ENCODE measurements at places on chromosomes 3 and 15.

- no peak for DNase-seq
These were observed 94.1 kb downstream of the ITPR1 start for GRCh38 chr3:4587061-4587837.

- DNase-seq: no peak
These were observed 41.0 kb downstream of the EPHB3 start for GRCh38 chr3:184602372-184603150.

DNA sequence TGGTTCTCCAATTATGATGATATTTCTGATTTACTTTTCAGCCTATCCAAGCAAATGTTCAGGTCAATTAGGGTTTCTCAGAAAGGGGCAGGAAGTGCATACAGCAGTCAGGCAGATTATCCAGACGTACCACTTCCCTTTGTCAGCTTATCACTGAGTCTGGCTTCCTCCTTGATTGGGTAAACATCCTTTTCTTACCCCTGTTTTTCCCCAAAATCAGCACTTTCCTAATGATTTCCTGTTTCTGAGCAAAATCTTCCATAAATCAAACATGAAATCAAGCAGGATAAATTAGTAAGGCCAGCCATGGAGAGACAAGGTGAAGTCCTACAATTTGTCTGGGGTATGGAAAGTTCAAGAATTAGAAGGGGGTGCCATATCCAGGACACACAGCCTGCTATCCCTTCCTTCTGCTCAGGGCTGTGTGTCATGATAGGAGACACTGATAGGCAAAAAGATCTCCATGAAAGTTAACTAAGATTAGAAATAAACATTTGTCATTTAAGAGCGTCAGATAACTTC lies 29.0 kb downstream of the ADIPOQ start:
- DNase-seq: no peak

- no peak for DNase-seq
These were observed 852.3 kb upstream of the ALCAM start for GRCh38 chr3:104514371-104514770.

- DNase-seq: no peak
These were observed 59.9 kb upstream of the MCF2L2 start for GRCh38 chr3:183488343-183488742.

DNA sequence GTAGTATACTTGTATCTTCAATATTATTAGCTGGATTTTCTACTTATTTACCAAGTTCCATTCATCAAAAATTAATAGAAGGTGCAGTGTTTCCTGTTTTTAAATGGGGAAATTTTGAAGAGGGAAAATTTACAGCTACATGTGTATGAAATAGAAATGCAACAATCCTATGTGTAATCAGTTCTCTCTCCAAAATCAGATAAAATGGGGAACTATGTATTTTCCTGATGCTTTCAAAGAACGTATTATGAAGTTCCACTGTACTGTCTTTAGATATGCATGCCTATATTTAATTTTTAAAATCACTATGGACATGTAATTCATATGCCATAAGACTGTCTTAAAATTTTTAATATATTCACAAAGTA lies 43.4 kb downstream of the DCUN1D1 start:
- DNase-seq: no peak

GRCh38 chr3:119258915-119259314 lies 18.2 kb upstream of the B4GALT4 start:
- DNase-seq: no peak

GRCh38 chr3:133547432-133548041 lies 25.9 kb upstream of the CDV3 start:
- no peak for DNase-seq

DNA sequence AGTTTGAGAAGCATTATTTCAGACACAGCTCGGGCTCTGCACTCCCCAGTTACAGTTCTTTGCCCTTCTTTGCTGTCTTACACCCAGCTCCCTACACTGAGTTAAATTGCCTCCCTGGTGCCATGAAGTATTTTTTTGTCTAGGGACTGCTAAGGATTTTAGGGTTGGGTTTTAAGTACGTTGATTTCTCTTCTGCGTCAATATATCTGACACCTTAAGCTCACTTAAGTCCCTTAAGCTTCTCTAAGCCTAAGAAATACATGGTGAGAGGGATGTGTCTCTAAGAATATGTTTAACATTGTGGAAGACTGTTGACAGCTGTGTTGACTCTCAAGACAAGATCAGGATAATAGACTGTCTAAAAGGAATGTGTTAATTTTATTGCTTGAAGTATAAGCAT lies 400.5 kb downstream of the PTPRG start:
- DNase-seq: no peak

DNA sequence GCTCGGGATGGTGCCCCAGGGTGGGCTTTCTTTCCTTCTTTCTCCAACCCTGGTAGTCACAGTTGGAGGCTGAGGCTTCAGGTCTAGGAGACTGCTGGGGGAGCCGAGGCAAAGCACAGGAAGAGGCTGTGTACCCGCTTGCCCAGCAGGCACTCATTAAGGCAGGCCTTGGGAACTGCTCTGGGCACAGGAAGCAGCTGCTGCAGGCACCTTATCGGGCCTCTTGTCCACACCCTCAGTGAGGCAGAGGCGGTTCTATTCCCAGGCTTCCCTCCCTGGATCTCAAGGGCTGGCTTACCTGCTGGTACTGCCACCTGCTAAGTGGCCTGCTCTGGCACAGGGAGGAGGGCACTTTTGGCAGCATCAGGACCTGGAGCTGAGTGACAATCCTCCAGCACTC lies 15.8 kb upstream of the GRM2 start:
- DNase-seq: no peak

DNA sequence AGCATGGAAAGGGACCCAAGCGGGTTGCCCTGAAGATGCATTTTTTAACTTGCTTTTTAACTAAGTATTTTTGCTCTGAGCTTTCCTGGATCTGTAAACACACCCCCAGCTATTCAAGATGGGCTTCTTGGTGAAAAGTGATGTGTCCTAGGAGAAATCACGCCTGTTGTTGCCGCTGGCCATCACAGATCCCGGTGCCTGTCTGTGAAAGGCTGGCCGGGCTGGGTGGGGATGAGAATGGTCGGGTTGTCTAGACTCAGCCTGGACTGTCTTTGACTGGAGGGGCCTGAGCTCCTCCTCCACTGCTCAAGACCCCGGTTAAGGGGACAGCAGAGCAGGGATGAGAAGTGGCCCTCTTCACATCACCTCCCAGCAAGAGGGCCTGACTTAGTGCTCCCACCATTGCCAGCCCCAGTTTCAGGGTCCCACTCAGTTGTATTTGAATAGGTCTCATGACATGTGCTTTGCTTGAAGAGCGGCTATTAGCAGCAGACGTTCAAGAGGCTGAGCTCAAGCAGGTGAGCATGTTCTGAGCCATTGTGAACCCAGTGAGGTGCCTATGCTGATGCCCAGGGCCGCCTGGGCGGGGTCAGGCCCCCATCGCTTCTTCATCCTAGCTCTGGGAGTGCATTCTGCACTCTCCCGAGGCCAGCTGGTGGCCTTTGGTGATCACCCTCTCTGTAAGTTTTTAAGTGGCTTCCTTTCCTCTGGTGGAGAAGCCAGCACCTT lies 79.9 kb downstream of the IGF1R start:
- no peak for DNase-seq

DNA sequence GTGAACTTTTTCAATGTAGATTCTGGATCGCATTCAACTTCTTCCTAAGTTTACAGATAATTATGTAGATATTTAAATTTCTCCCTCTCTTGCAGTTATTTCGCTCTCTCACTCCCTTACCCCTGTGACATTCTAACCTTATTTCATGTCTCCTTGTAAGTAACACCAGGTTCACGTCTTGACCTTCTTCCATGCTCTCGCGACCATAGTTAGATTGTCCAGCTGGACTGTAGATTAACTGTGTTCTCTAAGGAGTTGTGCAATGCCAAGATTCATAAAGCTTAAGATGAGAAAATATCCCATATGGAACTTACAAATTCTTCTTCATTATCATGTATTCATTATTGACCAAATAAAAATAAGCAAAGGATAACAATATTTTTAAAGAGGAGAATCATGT lies 430.5 kb downstream of the GABRG3 start:
- DNase-seq: no peak

- DNase-seq: no peak
These were observed 177.2 kb downstream of the LPP start for GRCh38 chr3:188331166-188331565.

DNA sequence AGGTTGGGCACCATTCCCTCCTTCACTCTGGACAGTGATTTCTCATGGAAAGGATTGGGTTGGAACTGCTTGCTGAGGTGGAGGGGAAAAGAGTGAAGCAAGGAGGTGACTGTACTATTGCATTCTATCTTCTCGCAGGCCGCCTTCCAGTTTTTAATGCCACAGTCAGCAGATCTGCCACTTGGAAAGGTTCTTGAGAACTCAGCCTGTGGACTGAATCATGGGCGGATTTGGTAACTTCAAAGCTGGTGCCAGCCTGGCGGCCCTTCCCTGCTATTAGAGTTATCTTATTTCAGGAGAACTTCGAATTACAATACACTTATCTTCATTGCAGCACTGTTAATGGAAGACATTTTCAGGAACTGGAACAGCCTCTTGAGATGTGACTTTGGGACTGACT lies 23.1 kb upstream of the SLC28A2 start:
- no peak for DNase-seq

GRCh38 chr15:56150204-56150603 lies 93.5 kb downstream of the RFX7 start:
- DNase-seq: no peak

GRCh38 chr15:33908406-33908805 lies 59.9 kb upstream of the CHRM5 start:
- DNase-seq: no peak

DNA sequence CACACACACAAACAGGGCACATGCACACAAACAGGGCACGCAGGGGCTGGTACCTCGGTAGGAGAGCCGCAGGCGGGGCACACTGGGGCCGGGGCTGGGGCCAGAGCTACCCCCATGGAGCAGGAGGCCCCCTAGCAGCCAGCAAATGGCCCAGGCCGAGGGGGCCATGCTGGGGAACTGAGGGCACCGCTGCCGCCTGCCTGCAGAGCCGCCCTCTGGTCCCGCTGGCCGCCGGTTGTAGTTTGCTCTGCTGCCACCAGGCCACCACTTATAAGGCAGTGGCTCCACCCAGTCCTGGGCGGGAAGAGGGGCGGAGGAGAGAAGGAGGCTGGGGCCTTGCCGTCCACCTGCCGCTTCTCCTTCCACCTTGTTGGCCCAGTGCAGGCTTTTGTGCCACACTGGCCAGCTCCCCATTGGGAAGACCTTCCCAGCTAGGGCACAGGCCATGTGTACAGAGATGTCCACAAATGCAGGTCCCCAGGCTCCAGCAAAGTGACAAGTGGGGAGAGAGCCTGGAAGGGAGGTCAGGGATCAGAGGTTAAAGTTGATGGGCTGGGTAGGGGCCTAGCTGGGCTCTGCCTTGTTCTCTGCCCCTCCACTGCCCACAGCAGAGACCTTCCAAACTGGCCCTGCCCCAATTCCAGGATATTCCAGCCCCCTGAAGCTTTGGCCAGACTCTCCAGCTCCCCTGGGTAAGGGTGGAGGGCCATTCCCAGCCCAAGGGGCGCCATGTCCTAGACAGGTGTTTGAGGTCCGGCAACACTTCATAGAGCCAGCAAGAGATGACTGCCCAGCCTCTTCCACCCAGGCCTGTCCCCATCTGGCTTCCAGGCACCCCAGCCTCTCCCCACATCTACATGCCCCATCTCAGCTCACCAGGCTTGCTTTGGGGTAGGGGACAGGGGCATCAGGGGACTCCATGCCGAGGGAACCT lies at the start of gene SEMA3G:
Gene SEMA3G, minus strand, starts transcription at position 244 of the 934 bp plus-strand sequence. Its CDS starts 76 bp downstream, at position 168.
- no peak for DNase-seq

DNA sequence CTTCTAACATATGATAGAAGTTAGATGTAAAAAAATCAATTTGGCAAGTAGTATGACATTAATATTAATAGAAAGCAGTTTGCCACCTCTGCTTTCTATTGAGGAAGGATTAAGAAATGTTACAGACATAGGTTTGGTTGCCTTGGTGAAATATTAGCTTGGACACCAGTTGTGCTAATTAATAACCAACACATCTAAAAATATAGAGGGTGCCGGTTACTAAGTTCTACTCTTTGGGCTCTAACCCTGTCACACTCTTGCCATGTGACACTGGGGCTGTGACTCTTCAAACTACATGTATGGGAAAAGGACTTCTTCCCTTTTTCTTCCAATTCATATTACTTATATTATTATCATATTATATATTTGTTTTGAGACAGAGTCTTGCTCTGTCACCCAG lies 64.4 kb downstream of the TRIM71 start:
- DNase-seq: no peak

DNA sequence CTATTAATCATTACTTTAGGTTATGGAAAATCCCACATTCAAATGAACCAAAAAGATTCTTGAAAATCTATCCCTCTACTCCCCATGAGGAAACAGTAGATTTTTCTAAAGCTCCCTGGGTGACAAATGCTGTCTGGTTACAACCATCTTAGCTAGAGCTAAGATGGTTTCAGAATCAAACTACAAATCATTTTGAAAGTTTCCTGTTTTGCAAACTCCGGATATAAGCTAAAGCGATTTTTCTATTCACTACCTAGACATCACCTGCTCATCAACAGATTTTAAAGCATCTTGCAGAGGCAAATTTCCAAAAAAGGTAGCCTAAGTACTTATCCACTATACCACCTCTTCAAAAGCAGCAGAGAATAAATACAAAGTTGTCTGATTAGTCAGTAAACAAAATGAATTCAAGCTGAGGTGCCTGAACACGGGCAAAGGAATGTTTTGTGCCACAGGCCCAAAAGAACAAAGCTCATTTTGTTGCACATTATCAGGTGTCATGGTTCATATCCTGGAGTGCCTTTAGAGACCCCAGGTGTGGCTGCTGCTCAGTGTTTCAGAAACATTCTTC lies 204.9 kb downstream of the TNIK start:
- no peak for DNase-seq

- peak; percentile 32 for DNase-seq
These were observed 41.6 kb downstream of the MB21D2 start for GRCh38 chr3:192875971-192876565.

DNA sequence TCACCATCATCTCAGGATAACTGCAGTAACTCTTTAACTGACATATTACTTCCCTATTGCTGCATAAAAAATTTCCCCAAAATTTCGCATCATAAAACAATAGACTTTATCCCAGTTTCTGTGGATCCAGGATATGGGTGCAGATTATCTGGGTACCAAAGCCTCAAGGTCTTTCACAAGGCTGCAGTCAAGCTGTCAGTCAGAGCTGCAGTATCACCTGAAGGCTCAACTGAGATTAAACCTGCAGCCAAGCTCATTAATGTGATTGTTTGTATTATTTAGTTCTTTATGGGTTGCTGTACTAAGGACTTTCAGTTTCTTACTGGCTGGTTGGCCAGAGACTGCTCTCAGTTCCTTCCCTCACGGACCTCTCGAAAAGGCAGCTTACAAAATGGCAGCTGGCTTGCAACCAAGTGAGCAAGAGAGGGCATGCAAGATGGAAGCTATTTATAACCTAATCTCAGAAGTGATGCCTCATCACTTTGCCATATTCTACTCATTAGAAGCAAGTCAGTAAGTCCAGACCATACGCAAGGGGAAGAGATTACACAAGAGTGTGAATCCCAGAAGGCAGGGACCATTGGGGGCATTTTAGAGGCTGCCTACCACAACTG lies 54.9 kb downstream of the DCUN1D1 start:
- peak; percentile 54 for DNase-seq

- no peak for DNase-seq
These were observed 82.6 kb upstream of the CNTN6 start for GRCh38 chr3:1010228-1010627.
